ENCODE measurements at places on chromosomes 2 and 18. TPM values are rescaled to one million over a fixed set of nuclear protein-coding genes. Genes with fewer than 3 reads are reported as not detected.

DNA sequence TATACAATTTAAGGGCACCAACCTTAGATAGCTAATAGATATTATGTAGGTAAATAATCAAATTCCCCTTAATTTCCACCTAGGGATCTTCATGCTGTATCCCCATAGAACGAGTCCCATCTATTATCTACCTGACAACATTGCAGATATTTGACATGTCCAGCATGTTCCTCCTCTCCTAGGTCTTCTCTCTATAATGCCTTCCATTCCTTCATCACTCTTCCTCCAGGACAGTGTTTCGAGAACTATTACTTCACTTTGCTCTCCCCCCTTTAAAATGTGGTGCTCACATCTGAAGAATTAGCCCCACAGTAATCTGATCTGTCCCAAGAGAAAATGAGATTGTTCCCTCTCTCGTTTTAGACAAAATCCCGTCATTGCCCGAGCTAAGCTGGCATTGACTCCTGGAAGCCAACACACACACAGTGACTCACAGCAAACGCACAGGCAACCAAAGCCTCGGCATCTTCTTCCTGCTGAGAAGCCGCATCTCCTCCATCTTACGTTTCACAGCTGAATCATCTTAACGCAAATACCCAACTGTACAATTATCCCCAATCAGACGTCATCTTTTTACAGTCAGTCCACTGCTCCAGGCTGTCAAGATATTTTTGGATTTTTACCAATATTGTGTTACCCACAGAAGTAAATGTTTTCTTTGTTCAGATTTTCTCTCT, 162.9 kb upstream of the AGAP1 start:
- no peak for DNase-seq
- no peaks in the 10 kb centered on the region for H3K27me3 ChIP-seq
- H3K36me3 ChIP-seq = no peaks in the 10 kb centered on the region
- no peak overlapping the region for H3K4me3 ChIP-seq

DNA sequence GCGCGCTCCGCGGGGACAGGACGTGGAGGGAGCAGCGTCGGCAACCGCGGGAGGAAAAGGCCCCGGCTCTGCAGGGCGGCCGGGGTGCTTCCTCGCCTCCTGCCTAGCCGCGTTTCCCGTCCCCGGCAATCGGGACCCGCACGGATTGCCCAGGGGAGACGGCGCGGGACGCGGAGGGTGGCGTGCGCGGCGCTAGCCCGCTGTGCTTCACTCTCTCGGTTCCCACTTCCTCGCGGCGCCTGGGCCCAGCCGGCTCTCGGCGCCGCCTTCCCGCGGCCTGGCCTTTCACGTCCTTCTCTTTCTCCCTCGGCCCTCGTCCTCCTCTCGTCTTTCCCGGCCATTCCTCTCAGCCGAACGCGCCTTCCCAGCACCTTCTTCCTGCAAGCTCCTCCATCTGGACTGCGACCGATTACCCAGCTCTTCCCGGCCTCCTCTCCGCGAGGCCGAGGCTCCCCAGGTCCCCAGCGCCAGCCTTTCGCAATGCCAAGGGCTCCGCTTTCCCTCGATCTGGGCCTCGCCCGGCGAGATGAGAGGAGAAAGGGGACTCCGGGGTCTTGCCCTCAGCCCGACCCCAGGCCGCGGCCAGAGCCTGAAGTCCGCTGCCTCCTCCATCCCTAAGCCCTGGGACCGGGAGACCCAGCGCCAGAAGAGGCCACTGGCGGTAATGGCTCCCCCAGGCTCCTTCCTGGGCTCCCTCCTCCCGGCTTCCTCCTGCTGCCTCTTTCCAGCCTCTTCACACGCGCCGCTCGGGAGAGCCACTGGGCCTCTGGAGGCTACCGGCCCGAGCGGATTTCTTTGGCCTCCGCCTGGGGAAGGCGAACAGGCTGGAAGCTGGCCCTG, 34.3 kb upstream of the ATP6V1B1 start:
- peaks cover 11% of the 10 kb centered on the region for H3K27me3 ChIP-seq
- H3K36me3 ChIP-seq = no peaks in the 10 kb centered on the region
- H3K4me3 ChIP-seq = peak overlapping the region; percentile 44
- no peak for DNase-seq

DNA sequence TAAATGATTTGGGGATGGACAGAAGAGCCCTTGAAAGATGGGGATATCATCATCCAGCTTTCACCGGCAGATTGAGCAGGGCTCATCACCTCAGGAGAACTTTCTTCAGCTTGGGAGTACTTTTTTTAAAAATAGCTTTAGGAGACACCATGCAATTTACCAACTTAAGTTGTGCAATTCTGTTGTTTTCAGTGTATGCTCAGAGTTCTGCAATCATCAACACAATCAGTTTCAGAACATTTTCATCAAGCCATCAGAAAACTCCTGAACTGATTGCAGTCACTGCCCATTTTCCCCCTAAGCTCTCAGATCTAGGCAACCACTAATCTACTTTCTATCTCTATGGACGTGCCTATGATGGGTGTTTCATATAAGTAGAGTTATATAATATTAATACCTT, 117.7 kb downstream of the CRIM1 start:
- no peak overlapping the region for H3K4me3 ChIP-seq
- no peaks in the 10 kb centered on the region for H3K36me3 ChIP-seq
- no peaks in the 10 kb centered on the region for H3K27me3 ChIP-seq
- no peak overlapping the region for H3K27ac ChIP-seq

- H3K27me3 ChIP-seq = no peaks in the 10 kb centered on the region
- no peak overlapping the region for H3K4me3 ChIP-seq
- peaks cover 6% of the 10 kb centered on the region for H3K4me1 ChIP-seq
- H3K36me3 ChIP-seq = no peaks in the 10 kb centered on the region
- no peak overlapping the region for H3K27ac ChIP-seq
- DNase-seq = no peak
Observed at GRCh38 chr18:45611943-45612342, 3.3 kb upstream of the SLC14A2 start.

DNA sequence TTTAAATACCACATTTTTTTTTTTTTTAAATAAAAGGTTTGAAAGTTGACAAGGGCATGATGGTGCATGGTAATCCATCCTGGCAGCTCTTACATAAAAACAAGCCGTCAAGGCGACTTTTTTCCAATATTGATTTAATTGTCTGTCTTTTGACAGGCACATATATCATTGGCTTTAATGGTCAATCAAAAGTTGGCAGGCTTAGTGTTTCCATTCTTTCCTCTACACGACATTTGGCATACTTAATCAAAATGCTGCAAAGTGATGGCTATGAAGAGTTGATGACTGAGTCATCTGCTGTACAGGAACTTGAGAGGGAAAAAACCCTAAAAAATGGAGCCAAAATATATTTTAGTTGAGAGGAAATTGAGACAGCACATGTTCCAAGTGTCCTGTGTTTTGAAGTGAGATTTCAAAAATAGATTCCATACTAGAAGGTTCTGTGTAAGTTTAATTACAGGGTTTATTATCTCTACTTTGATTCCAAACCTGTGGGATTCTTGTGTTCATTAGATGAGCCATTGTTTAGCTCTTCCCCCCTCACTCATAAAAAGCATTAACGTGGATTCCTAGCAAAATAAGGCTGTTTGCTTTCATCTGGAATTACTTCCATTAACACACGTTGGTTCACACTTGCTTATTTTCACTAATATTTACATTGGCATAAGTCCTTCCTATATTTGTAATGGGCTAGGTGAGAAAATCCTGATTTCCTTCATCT, 3.2 kb downstream of the TSHZ1 start:
- H3K36me3 ChIP-seq = no peaks in the 10 kb centered on the region
- peaks cover 69% of the 10 kb centered on the region for H3K4me1 ChIP-seq
- peak overlapping the region; percentile 2 for H3K4me3 ChIP-seq
- peak overlapping the region; percentile 94 for H3K27ac ChIP-seq

C1GALT1C1L gene
- 1.2 TPM for total RNA-seq

UPP2 gene
- total RNA-seq = not detected

TUBA4B gene
- total RNA-seq = not detected

MAL gene
- total RNA-seq = 71.0 TPM

DSG3 gene
- 192 TPM for total RNA-seq

CCDC85A gene
- total RNA-seq = 4.7 TPM

LIMS4 gene
- 1.5 TPM for total RNA-seq

TLX2 gene
- 6.6 TPM for total RNA-seq

SPDYA gene
- total RNA-seq = 5.2 TPM
